ENCODE measurements at places on chromosomes 5 and 9.

- DNase-seq: peak; percentile 23
Measured at GRCh38 chr9:95197692-95198271, 119.7 kb downstream of the FANCC start.

GRCh38 chr5:34570721-34571676 lies 85.1 kb upstream of the RAI14 start:
- DNase-seq: no peak

- DNase-seq: no peak
Measured at GRCh38 chr5:171299228-171299627, 9.8 kb upstream of the TLX3 start.

DNA sequence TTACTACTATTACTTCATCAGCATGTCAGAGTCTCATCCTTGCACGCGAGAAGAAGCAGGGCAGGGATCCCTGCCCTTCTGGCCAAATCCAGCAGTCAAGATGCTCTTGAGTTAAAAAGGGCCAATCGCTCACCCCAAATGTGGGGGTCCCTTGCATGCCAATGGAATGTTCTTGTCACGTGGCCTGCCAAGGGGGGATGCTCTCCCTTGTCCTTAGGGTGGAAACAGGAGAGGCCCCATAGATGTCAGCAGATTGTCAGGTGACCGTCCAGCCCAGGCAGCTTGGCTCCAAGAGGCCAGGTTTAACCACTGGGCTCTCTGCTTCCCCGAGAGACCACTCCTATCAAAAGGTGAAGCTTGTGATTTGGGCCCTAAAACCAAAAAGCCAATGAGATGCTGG lies 25.3 kb upstream of the DUSP1 start:
- DNase-seq: no peak

- DNase-seq: no peak
Measured at GRCh38 chr9:78542491-78543181, 245.7 kb downstream of the PSAT1 start.

DNA sequence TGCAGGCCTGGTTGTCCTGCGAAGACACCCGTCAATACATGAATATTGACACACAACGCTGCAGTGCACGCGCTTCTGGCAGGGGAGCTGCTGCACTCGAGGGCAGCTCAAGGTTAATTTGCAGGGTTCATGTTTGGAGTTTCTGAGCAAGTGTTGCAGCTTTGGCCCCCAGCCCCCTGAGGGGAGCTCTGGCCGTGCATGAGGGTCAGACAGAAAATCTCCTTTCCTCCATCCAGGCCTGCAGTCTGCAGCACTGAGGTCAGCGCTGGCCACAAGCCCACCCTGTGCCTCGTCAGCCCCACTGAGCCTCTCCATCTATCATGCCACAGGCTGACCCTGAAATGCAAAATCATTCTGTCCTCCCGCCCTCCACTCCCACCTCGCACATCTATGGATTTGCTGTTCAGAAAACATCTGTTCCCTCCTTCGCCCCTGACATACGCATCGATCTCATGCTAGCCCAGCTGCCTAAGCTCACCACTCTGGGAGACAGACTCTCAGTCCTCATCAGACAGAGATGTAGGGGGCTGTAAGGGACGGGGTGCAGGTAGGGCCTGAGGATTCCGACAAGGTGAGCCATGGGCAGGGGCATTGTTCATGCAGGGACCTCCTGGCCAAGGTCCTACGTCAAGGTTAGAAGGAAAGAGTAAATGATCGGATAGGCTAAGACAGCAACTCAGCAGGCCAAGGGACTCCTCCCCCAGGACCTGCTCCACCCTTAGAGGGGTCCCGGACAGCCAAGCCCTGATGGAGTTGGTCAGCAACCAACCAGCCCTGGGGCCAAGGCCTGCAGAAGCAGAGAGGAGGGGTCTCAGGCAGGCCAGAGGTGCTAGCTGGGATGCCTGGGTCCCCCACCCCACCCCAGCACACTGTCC lies 125.1 kb downstream of the KCNIP1 start:
- DNase-seq: no peak

- no peak for DNase-seq
Measured at GRCh38 chr5:72377910-72378638, 57.9 kb downstream of the PTCD2 start.

GRCh38 chr9:109973336-109973735 lies 193.3 kb downstream of the PALM2AKAP2 start:
- no peak for DNase-seq

GRCh38 chr9:35914301-35914807 lies 5.1 kb downstream of the SPAAR start:
- DNase-seq: peak; percentile 25

- no peak for DNase-seq
Measured at GRCh38 chr9:81625969-81626368, 63.4 kb downstream of the TLE1 start.

DNA sequence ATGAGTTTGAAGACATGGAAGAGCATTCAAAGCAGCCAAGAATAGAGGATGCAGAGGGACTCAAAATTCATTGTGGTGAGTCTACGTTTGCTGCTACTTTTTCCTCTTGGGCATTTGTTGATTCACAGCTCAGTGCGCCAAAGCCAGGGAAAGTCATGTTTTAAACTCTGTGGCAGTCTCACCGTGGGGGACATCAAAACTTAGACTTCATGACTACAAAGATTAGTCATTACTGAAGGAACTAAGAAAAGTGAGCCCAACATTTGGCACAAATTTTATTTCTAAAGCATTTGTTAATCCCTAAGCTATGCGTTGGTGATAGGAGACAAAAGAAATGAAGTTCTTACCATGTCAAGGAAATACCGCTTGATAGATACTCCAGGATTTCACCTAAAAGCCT lies 73.7 kb upstream of the MTAP start:
- no peak for DNase-seq

All from SW480 (cell line).